Thymus (tissue), 14 donors: ENCODE measurements at places on chromosomes 5 and 9.
A peak's percentile ranks its signal among the peaks of the same experiment; 100 is the strongest.

DNA sequence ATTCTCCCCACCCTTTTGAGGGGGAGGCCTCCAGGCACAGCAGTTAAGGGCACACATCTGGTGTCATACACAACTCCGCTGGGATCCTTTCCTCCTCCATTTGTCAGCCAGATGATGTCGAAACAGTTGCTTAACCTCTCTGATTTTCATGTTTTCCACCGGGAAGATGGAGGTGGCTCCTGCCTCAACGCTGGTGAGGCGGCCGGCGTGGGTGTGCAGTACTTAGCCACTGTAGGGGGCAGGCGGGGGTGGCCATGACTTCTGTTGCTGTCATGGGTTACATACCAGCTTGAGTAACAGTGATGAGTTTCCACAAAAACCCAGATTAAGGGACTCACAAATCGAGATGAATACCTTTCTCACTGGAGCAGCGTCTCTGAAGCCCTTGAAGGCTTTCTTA is 63.1 kb upstream of the EPB41L4B start:
- H3K27me3 ChIP-seq = no peaks in the 10 kb centered on the region
- no peaks in the 10 kb centered on the region for H3K36me3 ChIP-seq
- DNase-seq = no peak
- no peaks in the 10 kb centered on the region for H3K4me1 ChIP-seq
- H3K27ac ChIP-seq = no peak overlapping the region
- H3K4me3 ChIP-seq = no peak overlapping the region

GRCh38 chr9:132486706-132487350 is 76.8 kb downstream of the CFAP77 start:
- no peaks in the 10 kb centered on the region for H3K36me3 ChIP-seq
- no peak overlapping the region for H3K27ac ChIP-seq
- no peak for DNase-seq
- H3K4me1 ChIP-seq = peaks cover 15% of the 10 kb centered on the region

DNA sequence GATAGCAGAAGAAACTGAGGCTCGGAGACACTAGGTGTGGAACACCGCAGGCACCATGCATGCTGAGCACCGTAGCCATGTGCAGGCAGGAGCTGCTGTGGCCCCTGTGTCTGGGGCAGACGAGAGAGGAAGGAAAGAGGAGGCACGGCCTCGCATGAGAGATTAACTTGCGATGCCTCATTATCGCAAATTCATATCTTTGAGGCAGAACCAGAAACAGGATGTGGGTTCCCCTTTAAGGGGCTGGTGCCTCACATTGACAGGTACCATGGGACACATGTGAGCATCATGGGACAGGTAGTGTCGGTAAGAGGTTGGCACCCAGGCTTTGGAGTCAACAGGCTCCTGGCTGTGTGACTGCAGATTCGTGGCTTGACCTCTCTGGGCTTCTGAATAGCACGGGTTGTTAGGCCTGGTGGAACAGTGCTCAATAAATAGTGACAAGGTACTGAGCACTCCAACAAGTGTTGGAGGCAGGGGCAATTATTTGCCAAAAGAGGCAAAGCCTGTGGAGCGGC is 40.8 kb downstream of the NAIF1 start:
- peak overlapping the region; percentile 0 for H3K4me3 ChIP-seq
- H3K27me3 ChIP-seq = no peaks in the 10 kb centered on the region
- H3K36me3 ChIP-seq = no peaks in the 10 kb centered on the region
- DNase-seq = peak; percentile 89
- H3K27ac ChIP-seq = peak overlapping the region; percentile 98

DNA sequence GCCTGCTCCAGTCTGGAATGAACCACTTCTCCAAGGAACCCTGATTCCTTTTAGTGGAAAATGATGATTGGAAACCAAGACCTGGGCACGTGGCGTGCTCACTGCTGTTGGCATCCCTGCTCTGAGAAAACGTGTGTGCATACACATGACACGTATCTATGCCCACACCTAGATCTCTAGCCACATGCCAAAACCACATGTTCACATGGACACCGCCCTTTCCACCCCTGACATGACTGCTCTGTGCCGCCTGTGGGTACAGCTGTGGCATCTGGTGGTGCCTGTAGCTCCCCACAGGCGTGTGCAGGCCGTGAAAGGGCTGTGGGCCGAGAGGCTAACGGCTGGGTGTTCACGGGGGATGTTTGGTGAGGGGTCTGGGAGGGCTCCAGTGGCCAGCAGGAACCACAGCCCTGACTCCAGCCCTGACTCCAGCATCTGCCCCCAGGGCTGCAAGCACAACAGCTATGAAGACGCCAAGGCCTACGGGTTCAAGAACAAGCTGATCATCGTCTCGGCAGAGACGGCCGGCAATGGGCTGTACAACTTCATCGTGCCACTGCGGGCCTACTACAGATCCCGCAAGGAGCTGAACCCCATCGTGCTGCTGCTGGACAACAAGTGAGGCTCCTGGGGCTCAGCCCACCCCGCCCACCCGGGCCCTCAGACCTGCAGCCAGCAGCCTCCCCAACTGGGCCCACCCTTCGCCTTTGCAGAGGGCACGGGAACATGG is 75.1 kb downstream of the KCNT1 start:
- H3K27me3 ChIP-seq = no peaks in the 10 kb centered on the region
- no peak overlapping the region for H3K27ac ChIP-seq
- H3K4me1 ChIP-seq = no peaks in the 10 kb centered on the region
- no peaks in the 10 kb centered on the region for H3K36me3 ChIP-seq

DNA sequence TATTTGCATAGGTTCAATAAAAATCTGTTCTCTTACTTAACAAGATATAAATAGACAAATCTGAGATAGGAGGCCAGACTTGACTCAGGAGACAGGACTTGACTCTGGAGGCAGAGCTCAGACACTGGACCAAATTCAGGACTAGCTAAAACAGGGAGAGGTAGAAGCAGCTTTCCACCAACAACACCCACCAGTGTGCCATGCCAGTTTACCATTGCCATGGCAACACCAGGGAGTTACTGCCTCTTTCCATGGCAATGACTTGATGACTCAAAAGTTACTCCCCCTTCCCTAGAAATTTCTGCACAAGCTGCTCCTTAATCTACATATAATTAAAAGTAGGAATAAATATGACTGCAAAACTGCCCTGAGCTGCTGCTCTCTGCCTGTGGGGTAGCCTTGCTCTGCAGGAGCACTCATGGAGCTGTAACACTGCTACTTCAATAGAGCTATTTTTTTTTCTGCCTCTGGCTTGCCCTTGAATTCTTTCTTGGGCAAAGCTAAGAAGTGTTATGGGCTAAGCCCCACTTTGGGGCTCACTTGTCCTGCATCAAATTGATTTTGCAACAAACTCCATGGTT is 473.0 kb downstream of the PLK2 start:
- H3K4me3 ChIP-seq = no peak overlapping the region
- H3K27me3 ChIP-seq = no peaks in the 10 kb centered on the region
- H3K4me1 ChIP-seq = no peaks in the 10 kb centered on the region
- DNase-seq = no peak

- H3K36me3 ChIP-seq = no peaks in the 10 kb centered on the region
- no peak overlapping the region for H3K4me3 ChIP-seq
- H3K4me1 ChIP-seq = no peaks in the 10 kb centered on the region
Measured at GRCh38 chr5:171483551-171484135, 64.2 kb downstream of the FGF18 start.
